NCI-H526 (cell line): ENCODE measurements at places on chromosomes 5 and 9.
A peak's percentile ranks its signal among the peaks of the same experiment; 100 is the strongest.

DNA sequence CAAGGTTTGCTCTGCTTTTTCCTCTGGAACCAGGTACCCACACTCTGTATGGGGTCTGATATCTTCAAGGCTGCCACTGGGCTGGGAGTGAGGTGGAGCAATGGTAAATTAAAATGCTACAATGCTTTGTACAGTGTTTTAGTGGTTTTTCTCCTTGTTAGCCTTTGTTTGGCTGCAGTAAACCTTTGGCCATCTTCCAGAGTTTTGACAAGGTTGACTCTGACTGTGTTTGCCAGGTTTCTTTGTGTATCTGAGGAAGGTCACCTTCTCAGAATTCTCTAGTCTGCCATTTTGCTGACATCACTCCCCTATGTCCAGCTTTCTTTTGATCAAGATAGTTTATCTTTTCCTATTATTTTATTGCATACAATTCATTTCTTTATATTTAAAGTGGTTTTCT, 11.2 kb downstream of the SPATA31D1 start:
- DNase-seq, result no peak

- DNase-seq, result no peak
Observed at GRCh38 chr5:83925321-83925954, 204.8 kb upstream of the HAPLN1 start.

DNA sequence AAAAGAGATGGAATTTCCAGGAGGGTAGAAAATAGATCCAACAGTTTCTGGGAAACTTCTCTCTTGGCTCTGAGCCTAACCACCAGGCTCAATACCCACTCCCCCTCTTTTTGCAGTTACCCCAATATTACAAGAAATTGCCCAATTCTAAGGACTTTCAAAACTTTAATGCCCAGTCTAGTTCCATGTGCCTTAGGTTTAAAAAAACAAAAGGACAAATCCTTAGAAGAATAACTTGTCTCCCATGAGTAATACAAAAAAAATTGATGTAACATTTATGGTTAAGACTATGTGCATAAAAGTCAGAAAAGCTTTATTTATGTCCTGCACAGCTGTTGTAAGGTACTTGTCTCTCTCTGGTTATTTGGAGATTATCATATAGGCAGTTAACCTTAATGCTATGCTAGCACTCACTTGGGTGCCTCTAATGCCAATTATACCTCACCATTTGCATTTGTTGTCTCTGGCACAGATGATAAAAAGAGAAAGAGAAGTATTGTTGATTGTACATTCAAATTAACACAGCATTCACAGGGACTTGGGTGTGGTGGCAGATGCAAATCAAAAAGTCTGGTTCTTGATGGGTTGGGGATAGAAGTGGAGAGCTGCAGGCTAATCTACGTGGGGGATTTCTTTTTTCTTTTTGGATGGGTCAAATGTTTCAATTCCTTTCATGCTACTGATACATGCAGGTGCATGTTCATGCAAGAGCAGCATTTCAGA, 159.4 kb downstream of the PIK3R1 start:
- DNase-seq, result peak; percentile 98

- no peak for DNase-seq
Observed at GRCh38 chr5:169218176-169218575, 82.8 kb downstream of the SLIT3 start.

DNA sequence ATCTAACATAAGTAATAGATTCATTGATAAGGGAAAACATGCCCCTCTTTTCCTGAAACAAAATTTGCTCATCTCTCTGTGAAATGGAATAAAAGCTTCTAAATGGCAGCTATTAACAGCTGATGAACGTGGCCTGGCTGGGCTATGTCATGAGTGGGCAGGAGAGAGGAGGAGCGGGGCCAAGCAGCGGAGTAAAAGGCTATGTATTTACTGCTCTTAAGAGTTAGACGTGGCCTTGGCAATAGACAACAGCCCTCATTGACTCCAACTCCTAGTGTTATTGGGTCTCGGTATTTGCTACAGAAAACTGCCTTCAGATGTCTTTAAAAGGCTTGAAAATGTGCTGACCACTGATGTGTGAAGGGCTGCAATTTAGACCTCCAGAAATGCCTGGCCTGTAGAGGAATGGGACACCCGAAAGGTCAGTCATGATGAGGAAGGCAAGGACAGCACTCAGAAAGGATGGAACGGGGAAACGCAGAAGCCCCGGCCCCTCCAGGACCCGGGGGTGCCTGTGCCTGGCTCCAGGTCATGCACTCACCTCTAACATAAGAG, 116.8 kb downstream of the PDZD2 start:
- no peak for DNase-seq

GRCh38 chr5:15669826-15670225, 169.8 kb downstream of the FBXL7 start:
- no peak for DNase-seq

GRCh38 chr9:22141908-22142307, 132.8 kb upstream of the CDKN2B start:
- no peak for DNase-seq

GRCh38 chr5:124935065-124935464, 188.6 kb upstream of the ZNF608 start:
- DNase-seq, result no peak

DNA sequence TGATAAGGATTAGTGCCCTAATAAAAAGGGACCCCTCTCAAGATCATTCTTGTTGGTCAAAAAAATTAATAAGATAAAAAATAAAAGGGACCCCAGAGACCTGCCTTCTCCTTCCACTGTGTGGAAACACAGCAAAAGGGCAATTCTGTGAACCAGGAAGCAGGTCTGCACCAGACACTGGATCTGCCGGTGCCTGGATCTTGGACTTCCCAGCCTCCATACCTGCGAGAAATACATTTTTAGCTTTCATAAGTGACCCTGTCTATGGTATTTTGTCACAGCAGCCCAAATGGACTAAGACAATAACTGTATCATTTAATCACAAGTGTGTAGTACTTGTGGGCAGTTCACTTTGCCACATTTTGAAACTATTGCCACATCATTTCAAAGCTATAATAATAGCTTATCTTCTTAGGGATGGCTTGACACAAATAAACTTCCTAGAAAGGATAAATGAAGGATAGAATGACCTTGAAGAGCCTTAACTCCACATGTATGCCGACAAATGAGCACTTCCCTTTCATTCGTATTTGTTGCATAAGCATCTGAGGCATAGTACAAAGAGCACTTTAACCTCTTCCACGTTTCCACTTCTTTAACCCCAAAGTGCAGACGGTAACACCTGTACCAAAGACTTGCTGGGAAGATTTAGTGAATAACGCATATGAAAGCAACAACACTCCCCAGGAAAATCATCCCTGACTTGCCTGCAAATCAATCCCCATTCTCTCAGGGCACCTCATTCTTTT, 336.5 kb downstream of the RFX3 start:
- DNase-seq, result no peak

DNA sequence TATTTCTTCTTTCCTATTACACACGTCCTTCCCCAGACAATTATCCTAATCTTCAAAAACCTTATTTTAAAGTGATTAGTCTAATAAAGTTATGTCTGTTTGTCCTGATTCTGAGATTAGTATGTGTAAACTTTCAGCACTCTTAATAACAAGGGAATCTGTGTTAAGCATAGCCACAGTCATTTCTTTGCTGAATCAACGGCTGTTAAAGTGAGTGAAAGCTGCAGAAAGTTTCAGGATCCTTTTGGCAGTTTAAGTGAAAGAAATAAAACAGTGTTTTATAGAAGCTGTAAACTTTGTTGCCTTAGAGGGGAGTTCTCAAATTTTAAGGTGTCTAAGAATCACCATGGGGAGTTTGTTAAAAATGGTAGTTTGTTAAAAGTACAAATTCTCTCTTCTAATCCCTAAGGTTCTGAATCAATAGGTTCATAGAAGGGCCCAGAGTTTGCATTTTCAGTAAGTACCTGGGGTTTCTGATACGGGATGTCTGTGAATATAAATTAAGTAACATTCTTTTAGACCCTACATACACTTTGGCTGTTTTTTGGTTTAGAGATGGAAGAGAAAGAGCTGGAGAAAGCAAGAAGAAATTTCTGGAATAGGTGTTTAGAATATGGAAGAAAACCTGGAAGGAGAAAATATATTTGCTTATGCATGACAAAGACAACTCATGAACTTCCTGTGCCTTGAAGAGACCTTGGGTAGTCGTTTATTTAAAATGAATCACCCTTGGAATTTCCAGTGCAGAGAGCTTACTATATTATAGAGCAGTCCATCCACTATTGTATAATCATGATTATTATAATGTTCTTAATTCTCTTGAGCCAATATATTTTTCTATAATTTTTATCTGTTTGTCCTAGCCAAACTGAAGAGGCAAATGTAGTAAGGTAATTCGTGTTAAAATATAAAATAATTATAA, 45.7 kb downstream of the SCAMP1 start:
- DNase-seq, result no peak

- no peak for DNase-seq
Observed at GRCh38 chr5:180382926-180383325, 29.8 kb upstream of the GFPT2 start.

GRCh38 chr5:150694612-150695011, 6.2 kb downstream of the RBM22 start:
- no peak for DNase-seq

GRCh38 chr9:116792271-116792670, 105.2 kb downstream of the TRIM32 start:
- no peak for DNase-seq

GRCh38 chr5:76660360-76660759, 37.2 kb upstream of the F2RL2 start:
- DNase-seq, result no peak

GRCh38 chr5:122015471-122015870, 53.7 kb downstream of the SRFBP1 start:
- no peak for DNase-seq

- no peak for DNase-seq
Observed at GRCh38 chr5:8848997-8849594, 696.8 kb downstream of the SEMA5A start.

DNA sequence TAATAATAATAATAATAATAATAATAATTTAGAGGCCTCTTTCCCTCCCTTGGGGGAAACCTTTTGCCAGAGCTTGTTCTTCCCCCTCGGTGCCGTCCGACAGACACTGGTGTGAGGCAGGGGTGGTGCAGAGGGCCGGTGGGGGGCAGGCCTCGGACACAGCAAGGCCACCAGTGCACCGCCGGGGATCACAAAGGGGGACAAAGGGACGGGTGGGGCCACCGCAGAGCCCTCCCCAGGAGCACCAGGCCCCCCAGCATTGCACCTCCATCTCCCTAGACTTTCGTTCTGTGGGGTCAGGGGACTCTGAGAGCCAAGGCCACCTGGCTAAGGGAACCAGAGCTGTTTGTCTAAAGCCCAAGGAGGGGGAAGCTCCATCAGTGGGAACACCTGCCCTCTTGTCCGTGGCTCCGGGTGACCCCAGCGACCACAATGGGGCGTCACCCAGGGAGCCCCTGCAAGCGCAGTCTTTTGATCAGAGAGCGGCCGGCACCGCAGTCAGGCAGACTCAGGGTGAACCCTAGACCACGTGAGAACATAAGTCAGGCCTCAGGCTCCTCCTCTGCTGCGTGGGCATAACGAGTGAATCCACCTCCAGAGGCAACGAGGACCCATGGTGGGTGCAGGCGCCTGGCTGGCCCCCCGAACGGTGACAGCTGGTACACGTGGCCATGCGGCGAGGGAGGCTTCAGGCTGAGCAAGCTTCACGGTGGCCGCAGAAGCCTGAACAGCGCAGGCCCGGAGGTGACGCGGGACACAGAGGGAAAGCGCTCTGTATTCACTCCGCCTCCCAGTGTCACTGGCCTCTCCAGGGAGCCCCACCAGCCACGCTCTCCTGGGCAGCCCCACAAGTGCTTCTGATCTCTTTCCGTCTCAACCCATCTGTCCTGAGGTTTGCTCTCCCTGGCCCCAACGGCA, 12.0 kb upstream of the QSOX2 start:
- DNase-seq, result no peak

- no peak for DNase-seq
Observed at GRCh38 chr9:126407114-126407870, 80.7 kb downstream of the MVB12B start.

DNA sequence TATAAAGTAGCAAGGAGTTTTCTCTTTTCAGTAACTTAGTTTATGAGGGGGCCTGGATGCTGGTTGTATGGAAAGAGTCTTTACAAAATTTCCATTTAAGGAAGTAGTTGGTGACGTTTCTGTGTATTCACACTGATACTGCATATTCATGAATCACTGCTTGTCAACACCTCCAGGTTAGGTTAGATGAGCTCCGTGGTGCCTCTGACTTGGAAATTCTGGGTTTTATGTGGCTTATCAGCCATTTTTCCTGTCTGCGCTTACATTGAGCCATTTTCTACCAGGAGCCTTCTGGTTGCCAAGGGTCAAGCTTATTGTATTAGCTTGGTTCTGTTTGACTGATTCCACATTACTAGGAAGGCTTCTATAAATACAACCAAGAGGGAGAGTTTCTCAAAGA, 128.3 kb downstream of the SLC28A3 start:
- DNase-seq, result no peak

DNA sequence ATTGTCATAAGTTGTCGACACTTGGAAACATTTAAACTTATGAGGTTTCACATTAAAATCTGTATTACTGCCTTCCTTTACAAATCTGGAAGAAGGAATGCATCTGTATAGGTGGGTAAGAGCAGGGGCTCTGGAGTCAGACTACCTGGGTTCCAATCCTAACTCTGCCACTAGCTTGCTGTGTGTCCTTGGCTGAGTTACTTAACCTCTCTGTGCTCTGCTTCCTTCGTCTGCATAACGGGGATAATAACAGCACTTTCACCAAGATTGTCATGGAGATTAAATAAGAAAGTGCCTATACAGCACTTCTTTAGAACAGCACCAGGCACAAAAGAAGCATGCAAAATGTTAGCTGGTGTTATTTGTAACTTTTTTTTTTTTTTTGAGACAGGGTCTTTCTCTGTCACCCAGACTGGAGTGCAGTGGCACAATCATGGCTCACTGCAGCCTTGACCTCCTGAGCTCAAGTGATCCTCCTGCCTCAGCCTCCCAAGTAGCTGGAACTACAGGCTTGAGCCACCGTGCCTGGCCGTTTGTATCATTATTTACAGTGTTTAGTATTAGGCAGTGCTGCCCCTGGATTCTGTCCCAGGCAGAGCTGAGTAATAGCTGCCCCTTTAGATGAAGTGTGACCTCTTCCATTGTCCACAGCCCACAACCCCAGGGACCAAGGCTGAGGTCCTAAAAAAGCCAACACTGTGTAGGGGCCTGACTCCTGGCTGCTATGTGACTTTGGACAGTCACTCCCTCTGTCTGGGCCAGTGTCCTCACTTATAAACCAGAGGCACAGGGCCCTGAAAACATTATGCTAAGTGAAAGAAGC, 25.4 kb upstream of the TTLL11 start:
- no peak for DNase-seq

GRCh38 chr9:75918154-75918553, 27.7 kb downstream of the PCSK5 start:
- DNase-seq, result no peak

GRCh38 chr5:90882448-90882847, 323.9 kb downstream of the ADGRV1 start:
- DNase-seq, result no peak
